NCI-H2081 (cell line): ENCODE measurements at places on chromosomes 6 and 20.
A peak's percentile ranks its signal among the peaks of the same experiment; 100 is the strongest.

DNA sequence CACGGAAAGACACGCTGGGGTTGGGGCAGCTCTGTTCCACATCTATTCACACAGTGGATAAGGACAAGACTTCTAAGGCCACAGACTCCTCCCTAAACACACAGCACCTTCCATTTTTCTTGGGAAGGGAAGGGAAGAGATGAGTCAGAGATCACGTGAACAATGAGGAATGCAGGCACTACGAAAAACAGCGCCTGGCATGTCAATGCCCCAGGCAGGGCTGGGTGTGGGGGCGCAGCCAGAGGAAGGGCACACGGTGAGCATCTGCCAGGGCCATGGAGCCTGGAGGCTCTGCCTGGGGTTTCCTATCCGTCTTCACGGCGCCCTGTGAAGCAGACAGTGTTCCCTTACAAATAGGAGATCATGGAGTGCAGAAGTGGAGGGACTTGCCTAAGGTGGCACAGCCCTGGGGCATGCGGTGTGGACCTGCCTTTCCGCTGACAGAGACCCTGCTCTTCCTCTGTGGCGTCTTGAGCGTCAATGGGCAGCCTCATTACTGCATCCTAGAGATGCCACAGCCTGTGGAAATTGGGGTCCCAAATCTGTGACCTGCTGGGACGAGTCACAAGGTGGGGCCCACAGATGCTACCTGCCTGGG lies 15.4 kb downstream of the UNC93A start:
- DNase-seq = no peak

GRCh38 chr6:164121527-164121926 lies 707.0 kb downstream of the QKI start:
- DNase-seq = no peak

DNA sequence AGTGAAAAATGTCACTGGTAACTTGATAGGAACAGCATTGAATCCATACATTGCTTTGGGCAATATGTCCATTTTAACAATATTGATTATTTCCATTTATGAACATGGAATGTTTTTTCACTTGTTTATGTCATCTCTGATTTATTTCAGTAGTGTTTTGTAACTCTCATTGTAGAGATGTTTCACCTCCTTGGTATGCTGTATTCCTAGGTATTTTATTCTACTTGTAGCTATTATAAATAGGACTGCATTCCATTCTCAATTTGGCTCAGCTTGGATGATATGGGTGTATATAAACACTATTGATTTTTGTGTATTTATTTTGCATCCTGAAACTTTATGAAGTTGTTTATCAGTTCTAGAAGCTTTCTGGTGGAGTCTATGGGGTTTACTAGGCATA lies 730.3 kb downstream of the DOK5 start:
- DNase-seq = no peak

DNA sequence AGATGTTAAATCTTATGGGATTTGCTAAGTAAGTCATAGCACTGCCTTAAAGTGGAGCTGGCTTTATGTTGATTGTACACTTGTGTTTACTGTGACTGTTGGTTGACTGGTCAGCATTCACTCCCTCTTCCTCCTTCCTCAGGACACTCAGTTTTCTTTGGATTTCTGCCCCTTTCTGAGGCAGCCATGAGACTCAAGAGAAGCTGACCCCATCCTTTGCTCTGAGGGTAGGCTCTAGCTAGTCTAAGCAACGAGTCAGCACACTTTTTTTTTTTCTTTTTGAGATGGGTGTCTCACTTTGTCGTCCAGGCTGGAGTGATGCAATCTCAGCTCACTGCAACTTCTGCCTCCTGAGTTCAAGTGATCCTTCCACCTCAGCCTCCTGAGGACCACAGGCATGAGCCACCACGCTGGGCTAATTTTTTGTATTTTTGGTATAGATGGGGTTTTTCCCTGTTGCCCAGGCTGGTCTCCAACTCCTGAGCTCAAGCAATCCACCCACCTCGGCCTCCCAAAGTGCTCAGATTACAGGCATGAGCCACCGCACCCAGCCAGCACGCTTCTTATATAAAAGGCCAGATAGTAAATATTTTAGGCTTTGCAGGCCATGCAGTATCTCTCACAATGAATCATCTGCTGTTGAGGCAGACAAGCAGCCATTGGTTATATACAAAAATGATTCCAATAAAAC lies 191.4 kb downstream of the NFATC2 start:
- no peak for DNase-seq

DNA sequence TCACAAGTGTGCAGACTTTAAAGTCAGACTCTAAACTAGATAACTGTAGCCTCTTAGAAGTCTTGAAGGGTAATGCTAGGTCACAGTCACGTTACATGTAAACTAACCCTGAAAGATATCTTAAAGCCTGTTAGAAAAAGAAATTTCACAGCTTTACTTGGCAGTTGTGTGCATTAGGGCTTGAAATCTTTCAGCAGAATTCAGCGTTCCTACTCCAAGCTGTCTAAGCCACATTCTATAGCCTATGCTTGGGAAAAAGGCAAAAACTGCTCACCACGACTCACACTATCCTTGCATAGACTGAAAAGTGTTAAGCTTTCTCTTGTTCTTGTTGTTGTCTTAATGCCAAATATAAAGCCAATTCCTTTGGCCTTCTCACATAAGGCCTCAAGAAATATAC lies 338.0 kb upstream of the SASH1 start:
- DNase-seq = no peak

GRCh38 chr6:70134542-70134941 lies 168.3 kb downstream of the COL9A1 start:
- no peak for DNase-seq

GRCh38 chr6:31870385-31870921 lies 7.8 kb upstream of the NEU1 start:
- DNase-seq = no peak

- DNase-seq = no peak
Observed at GRCh38 chr6:166336847-166337246, 5.5 kb downstream of the SFT2D1 start.

DNA sequence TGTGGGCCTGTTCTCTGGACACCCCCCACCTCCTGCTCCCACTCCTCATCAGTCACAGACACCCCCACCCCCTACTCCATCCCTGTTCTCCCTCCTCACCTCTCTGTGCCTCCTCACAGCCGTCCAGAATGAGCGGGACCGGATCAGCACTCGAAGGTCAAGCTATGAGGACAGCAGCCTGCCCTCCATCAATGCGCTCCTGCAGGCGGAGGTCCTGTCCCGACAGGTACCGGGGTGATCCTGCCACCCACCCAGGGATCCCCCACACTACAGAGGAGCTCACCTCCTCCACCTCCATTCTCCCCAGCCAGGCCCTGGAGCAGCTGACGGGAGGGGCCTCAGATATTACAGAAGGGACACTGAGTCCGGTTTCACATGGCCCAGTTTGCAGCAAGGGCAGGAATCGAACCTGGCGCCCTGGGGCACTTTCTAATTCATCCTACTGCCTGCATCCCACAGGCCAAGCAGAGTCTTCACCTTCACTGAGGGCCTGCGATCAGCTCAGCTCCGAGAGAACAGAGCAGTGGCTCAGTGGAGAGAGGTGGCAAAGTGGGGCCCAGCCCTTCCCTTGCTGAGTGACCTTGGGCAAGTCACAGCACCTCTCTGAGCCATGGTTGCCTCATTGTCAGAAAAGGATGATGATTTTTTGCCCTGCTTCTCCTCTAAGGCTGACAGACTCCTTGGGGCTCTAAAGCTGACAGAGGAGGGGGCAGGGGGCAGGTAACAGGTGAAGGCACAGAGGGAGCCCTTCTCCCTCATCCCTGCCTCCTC lies 58.3 kb downstream of the HNF4A start:
- no peak for DNase-seq

GRCh38 chr6:122788208-122788607 lies 850 bp upstream of the SMPDL3A start:
- no peak for DNase-seq

DNA sequence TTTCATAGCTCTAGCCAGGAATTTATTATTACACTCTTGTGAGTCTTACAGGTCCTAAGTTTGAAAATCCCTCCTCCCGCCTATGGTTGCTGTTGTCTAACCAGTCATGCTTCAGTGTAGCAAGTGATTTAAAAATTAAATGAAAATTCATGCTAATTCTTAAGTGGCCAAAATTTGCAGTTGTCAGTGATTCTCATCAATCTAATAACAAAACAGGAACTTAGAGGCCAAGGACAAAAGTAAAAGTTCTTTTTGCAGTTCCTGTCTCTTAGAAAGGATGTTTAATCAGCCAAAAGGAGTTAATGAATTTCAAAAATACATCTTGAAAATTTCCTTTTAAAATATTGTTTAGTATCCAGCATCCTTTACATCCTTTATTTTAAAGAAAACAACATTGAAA lies 36.3 kb downstream of the VTA1 start:
- DNase-seq = no peak

DNA sequence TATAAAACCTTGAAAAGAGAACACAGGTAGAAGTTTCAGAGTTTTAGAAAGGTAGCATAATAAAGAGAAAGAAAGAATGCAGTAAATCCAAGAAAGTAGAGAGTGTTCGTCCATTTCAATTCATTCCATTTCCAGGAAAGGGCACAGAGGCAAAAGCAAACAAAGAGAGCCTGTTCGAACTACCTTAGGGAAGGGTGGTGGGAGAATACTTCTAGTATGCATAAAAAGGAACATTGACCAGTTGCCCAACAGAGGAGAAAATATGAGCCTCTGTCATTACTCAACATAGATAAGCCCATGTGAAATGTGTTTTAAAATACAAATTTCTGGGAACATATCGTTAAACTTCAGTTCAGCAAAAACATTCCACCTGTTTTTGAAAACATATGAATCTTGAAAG lies 60.6 kb downstream of the CYP39A1 start:
- no peak for DNase-seq

DNA sequence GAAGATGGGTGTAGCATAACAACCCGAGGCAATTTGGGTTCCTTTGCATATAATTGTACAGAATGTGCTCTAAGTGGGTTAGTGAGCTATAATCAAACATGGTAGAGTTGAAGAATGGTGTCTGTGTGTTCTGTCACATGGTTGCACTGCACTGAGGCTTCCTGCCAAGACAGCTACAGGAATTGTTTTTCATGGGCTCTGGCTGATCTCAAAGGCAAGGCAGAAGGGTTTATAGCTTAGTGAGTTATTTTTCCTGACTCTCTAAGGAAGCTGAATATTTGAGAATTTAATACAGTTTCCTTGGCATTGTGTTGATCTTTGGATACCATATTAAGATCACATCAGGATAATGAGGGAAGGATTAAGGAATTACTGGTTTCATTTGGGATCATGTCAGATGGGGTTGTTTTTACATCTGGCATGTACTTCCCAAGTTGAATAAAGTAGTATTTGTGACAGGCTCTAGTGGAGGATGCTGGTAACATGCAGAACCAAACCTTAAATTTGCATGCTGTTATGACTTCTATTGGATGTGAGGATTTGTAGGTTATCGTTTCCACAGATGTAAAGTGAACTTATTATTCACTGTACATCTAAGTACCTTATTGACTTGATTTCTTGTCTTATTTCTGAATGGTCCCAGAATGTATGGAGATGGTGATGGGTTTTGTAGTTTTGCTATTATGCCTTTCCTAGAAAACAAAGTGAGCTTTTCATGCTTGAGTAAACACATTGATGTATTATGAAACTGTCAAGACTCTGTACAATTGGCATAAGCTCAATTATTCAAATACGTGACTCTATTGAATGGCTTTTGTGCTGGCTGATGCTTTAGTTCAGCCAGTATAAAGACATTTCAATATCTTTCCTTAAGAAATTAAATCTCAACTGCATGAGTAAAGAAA lies 43.3 kb downstream of the LRRC1 start:
- DNase-seq = peak; percentile 16

DNA sequence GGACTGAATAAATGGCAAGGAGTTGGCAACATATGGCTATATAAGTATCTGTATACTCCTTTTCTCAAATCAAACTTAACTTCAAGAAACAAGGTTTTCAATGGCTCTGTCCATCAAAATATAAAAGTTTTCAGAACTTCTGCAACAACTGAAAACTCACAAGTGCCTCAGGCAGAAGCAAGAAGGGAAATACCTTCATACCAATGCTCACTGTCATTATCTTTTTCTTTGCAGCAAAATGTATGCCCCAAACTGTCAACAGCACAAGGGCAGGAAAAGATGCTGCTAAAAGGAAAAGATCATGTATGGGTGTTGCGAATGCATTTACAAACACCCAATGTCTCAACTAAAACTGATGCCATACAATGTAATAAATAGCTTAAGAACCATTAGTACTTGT lies 45.9 kb downstream of the PTPRK start:
- no peak for DNase-seq

GRCh38 chr6:168851460-168852375 lies 401.9 kb downstream of the THBS2 start:
- no peak for DNase-seq

- no peak for DNase-seq
Observed at GRCh38 chr20:14264869-14265268, 72.5 kb downstream of the FLRT3 start.

GRCh38 chr6:56318851-56319250 lies 71.5 kb upstream of the COL21A1 start:
- no peak for DNase-seq

- DNase-seq = no peak
Observed at GRCh38 chr6:6376845-6377244, 56.4 kb upstream of the F13A1 start.

GRCh38 chr6:138653435-138653834 lies 120.1 kb upstream of the CCDC28A start:
- no peak for DNase-seq

DNA sequence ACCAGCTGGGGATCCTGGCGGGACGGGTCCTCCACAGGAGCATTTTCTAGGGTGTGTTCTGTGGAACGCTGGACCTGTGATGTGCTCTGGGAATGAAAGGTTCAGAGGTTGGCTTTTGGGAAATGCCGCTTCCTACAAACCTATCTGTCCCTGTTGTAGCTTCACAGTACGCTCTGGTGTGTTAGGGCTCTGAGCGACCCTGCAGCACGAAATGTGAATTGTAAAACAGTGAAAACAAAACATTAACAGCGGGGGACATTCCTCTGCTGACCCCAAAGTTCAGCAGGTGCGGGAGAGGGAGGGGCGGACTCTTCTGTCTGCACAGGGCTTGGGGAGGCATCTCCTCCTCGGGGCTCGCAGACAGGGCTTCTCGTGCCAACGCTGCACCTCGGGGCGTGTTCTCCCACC lies 155.9 kb downstream of the NRN1 start:
- no peak for DNase-seq

- DNase-seq = no peak
Observed at GRCh38 chr6:148068437-148069061, 274.1 kb upstream of the SASH1 start.

- DNase-seq = no peak
Observed at GRCh38 chr6:63371104-63371715, 51.4 kb upstream of the LGSN start.

- no peak for DNase-seq
Observed at GRCh38 chr6:119830494-119831295, 481.1 kb upstream of the MAN1A1 start.

GRCh38 chr6:38725414-38726183 lies 10.5 kb downstream of the DNAH8 start:
- DNase-seq = no peak

GRCh38 chr20:39195582-39196021 lies 233.5 kb downstream of the DHX35 start:
- DNase-seq = no peak
